ENCODE measurements at places on chromosomes 2 and 18. TPM values are rescaled to one million over a fixed set of nuclear protein-coding genes. Genes with fewer than 3 reads are reported as not detected.

GALNT5 gene
- total RNA-seq: 0.70 TPM

LRRTM1 gene
- 9.9 TPM for total RNA-seq

MYOM1 gene
- 92.8 TPM for total RNA-seq

CHN1 gene
- total RNA-seq: 19.0 TPM

SLC9A2 gene
- total RNA-seq: 5.7 TPM

KIF5C gene
- 3.6 TPM for total RNA-seq

IGFBP2 gene
- total RNA-seq: 281 TPM

UCN gene
- 2.5 TPM for total RNA-seq

GIGYF2 gene
- 101 TPM for total RNA-seq

TBR1 gene
- total RNA-seq: 0.29 TPM

SLC38A11 gene
- 3.2 TPM for total RNA-seq

FAM210A gene
- total RNA-seq: 27.3 TPM

CFC1 gene
- total RNA-seq: not detected

RGPD4 gene
- not detected for total RNA-seq

DTNA gene
- total RNA-seq: 23.8 TPM

ECEL1 gene
- total RNA-seq: 8.1 TPM

PID1 gene
- 10.3 TPM for total RNA-seq

RRM2 gene
- 26.7 TPM for total RNA-seq

SCN1A gene
- 0.06 TPM for total RNA-seq

GPR55 gene
- 0.18 TPM for total RNA-seq

NT5DC4 gene
- total RNA-seq: not detected

NT5C1B gene
- not detected for total RNA-seq

MOGAT1 gene
- not detected for total RNA-seq

NCL gene
- total RNA-seq: 150 TPM

HAAO gene
- 32.6 TPM for total RNA-seq

CEP192 gene
- 37.0 TPM for total RNA-seq

RAX gene
- total RNA-seq: not detected

CXCR1 gene
- total RNA-seq: 1.4 TPM

LIMS3 gene
- total RNA-seq: 2.0 TPM

CNRIP1 gene
- total RNA-seq: 22.1 TPM

TRAPPC12 gene
- 127 TPM for total RNA-seq

MROH2A gene
- total RNA-seq: 0.53 TPM

CTLA4 gene
- total RNA-seq: 0.29 TPM

TOGARAM2 gene
- 0.53 TPM for total RNA-seq

ITGB6 gene
- 21.3 TPM for total RNA-seq

TMEM127 gene
- total RNA-seq: 30.4 TPM

PPP1R1C gene
- total RNA-seq: 1.7 TPM

FAM117B gene
- total RNA-seq: 23.0 TPM

REG3G gene
- not detected for total RNA-seq

GTF2A1L gene
- total RNA-seq: 3.9 TPM

EGR4 gene
- total RNA-seq: not detected

TRPM8 gene
- total RNA-seq: not detected

MYO3B gene
- 13.5 TPM for total RNA-seq

WIPF1 gene
- total RNA-seq: 26.4 TPM

CLEC4F gene
- not detected for total RNA-seq

UPP2 gene
- 2.4 TPM for total RNA-seq

RPRM gene
- 5.3 TPM for total RNA-seq

ABCG8 gene
- 1.4 TPM for total RNA-seq

TRIM43 gene
- 0.18 TPM for total RNA-seq
